Stimulated activated CD4-positive, alpha-beta T cell treated with anti-CD3 and anti-CD28 coated beads, Interleukin-2, amount 100 ng/mL, for 24 hours (primary cell): ENCODE measurements at places on chromosomes 7 and 10.

DNA sequence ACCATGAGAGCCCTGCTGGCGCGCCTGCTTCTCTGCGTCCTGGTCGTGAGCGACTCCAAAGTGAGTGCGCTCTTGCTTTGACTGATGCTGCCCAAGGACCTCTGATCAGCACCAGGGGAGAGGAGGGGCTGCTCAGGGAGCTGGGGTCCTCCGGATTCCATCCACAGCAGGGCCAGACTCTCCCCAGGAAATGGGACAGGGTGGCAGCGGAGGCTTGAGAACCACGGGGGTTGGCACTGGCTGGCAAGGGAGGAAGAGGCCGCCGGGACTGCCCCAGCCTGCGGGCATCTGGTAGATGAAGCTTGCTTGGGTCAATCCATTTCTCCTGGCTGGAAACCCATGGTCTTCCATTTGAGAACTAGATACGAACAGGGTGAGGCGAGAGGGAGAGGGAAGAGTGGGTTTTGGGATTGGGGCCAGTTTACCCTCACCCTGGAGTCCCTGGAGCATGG lies 647 bp downstream of the PLAU start:
- DNase-seq: no peak

GRCh38 chr7:27453702-27454405 lies 208.8 kb downstream of the HIBADH start:
- no peak for DNase-seq

- DNase-seq: no peak
Measured at GRCh38 chr7:47354071-47354470, 227.8 kb downstream of the TNS3 start.

GRCh38 chr10:784403-785088 lies 95.1 kb upstream of the DIP2C start:
- peak; percentile 68 for DNase-seq

DNA sequence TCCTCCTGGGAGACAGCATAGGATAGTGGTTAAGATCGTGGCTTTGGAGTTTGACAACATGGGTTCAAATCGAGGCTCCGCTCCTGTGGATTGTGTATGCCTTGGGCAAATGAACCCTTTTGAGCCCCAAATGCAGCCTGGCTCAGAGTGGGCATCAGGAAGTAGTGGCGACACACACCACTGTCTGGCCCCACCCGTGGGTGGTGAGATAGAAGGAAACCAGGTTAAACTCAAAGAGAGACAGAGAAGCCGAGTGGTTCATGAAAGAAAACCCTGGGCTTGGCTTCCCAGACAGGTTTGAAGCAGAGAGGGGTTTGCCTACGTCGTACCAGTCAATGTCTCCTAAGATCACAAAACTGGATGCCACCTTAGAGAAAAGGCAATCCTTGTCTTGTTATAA lies 57.7 kb downstream of the PRTFDC1 start:
- peak; percentile 11 for DNase-seq

GRCh38 chr10:125169915-125170314 lies 9.6 kb upstream of the CTBP2 start:
- no peak for DNase-seq

- no peak for DNase-seq
Measured at GRCh38 chr10:117955176-117955575, 91.6 kb downstream of the RAB11FIP2 start.

DNA sequence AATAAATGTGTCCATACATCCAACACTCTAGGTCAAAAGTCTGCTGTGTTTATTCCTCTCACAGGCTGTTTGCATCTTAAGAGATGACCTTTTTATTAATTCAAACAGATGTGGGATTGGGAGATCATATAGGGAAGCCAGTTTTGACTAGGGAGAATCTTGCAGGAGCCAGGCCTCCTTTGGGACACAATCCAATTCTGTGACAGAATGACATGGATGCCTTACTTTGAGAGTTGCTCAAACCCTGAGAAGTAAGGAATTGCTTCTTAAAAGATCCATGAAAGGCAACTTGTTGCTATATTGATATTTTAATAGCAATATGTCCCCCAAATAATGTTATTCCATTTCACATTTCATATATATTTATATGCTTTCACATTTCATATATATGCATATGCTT lies 53.5 kb upstream of the CACNB2 start:
- no peak for DNase-seq

DNA sequence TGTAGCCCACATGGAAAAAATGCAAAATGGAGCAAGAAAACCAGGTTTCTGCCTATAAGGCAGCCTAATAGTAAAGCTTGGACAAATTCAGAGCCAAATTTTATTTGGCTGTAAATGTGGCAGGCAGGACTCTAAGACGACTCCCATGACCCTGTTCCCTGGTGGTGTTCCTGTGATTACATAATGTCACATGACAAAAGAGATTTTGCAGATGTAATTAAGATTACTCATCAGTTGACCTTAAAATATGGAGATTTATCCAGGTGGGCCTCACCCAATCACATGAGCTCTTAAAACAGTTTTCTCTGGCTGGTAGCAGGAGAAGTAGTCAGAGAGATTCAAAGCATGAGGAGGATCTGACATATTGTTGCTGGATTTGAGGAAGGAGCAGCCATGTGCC lies 303.1 kb upstream of the IMMP2L start:
- DNase-seq: no peak

- DNase-seq: peak; percentile 10
Measured at GRCh38 chr10:6009961-6010360, 32.6 kb upstream of the IL15RA start.

DNA sequence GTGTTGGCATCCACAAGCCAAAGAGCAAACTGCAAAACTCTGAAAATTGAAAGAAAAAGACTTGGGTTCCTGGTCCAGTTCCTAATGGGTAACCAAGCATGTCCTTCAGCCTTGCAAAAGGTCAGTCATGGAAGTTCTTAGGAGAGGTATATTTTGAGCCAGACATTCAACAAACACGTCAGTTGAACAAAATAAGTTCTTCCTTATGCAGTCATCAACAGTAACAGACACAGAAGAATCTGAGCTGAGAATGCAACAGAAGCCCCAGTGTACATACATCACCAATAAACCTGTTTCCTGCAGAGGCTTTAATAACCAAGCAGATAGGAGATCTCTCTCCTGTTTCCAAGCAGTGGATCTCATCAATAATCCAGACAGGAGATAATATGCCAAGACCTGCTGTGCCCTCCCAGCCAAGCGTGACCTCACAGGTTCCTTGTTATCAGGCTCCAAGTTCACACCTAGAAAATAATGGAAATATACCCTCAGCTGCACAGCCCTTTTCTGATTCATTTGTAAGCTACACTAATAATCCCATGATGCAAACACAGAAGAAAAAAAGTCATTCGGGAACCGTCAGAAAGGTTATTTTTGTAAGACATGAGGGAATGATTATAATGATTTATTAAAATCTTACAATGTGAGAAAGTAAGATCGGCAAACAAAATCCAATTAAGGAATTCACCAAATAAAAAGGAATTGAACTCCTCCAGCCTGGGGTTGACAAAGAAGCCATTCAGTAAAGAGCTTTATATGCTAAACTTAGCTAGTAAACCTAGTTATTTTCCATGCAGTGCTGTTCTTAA lies 90.7 kb downstream of the DGKI start:
- DNase-seq: no peak

DNA sequence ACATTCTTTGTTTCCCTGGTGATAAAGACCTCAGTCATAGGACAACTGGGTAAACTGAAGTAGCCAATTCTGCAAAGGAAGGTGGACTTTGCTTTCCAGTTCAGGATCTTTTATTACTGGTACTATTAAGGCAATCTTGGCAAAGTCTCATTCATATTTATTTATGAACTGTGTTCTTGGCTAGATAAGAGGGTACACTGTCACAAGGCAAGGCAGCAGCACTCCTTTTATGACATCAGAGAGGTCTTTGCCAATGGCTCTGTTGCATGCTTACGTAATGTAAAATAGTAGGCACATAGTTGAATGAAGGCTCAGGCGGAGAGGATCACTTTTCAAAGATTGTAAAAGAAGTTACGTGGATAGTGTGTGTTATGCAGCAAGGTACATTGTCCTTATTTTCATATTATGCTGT lies 63.7 kb upstream of the PDK4 start:
- no peak for DNase-seq

- no peak for DNase-seq
Measured at GRCh38 chr10:44724415-44725174, 186.5 kb upstream of the TMEM72 start.

GRCh38 chr7:68031180-68031943 lies 1034.7 kb downstream of the TYW1 start:
- DNase-seq: no peak

DNA sequence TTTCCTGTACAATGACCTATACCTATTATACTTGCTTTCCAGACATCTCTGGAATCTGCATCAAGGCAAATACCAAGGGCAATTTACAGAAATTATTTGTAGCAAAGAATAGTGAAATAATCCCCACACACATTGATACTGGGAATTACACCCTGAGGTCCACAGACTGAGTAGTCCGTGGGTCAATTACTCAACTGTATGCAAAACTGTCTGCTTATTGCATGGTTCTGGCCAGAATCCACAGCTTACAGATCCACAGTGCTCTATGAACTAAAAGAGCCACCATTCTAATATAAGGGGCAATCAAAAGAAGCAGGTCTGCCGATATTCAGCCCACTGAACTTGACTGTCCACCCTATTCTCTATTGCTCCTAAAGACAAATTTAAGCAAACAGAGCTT lies 5.7 kb downstream of the CHCHD3 start:
- no peak for DNase-seq
